ENCODE measurements at places on chromosomes 13 and 19. TPM values are rescaled to one million over a fixed set of nuclear protein-coding genes. Genes with fewer than 3 reads are reported as not detected.
A peak's percentile ranks its signal among the peaks of the same experiment; 100 is the strongest.

- DNase-seq = no peak
- H3K36me3 ChIP-seq = no peaks in the 10 kb centered on the region
- H3K4me3 ChIP-seq = no peak overlapping the region
These were observed 42.6 kb upstream of the MYO16 start for GRCh38 chr13:108586826-108587225.

Gene LHFPL6
- total RNA-seq = 0.60 TPM

Gene COMMD6
- total RNA-seq = 116 TPM

Gene ZNF799
- 2.4 TPM for total RNA-seq

Gene PAN3
- total RNA-seq = 32.9 TPM

GRCh38 chr19:367561-367960 is 23.0 kb upstream of the MIER2 start:
- no peak overlapping the region for H3K4me3 ChIP-seq
- DNase-seq = no peak
- H3K4me1 ChIP-seq = no peaks in the 10 kb centered on the region
- no peak overlapping the region for H3K27ac ChIP-seq
- no peaks in the 10 kb centered on the region for H3K36me3 ChIP-seq
- peaks cover 14% of the 10 kb centered on the region for H3K27me3 ChIP-seq

Gene SBK2
- total RNA-seq = not detected

Gene ZNF497
- total RNA-seq = 1.3 TPM

- no peaks in the 10 kb centered on the region for H3K4me1 ChIP-seq
- no peak overlapping the region for H3K4me3 ChIP-seq
- H3K36me3 ChIP-seq = no peaks in the 10 kb centered on the region
- H3K27me3 ChIP-seq = peaks cover 19% of the 10 kb centered on the region
These were observed 13.8 kb upstream of the PTPRS start for GRCh38 chr19:5354403-5354802.

Gene METTL21C
- total RNA-seq = not detected

Gene PABPC3
- 1.9 TPM for total RNA-seq

Gene TPTE2
- total RNA-seq = 0.27 TPM

Gene PSG2
- not detected for total RNA-seq

Gene ICAM5
- 5.3 TPM for total RNA-seq

GRCh38 chr13:101116826-101117225 is 299.5 kb downstream of the NALCN start:
- H3K27ac ChIP-seq = no peak overlapping the region
- no peaks in the 10 kb centered on the region for H3K36me3 ChIP-seq
- no peak overlapping the region for H3K4me3 ChIP-seq
- H3K27me3 ChIP-seq = peaks cover 4% of the 10 kb centered on the region

DNA sequence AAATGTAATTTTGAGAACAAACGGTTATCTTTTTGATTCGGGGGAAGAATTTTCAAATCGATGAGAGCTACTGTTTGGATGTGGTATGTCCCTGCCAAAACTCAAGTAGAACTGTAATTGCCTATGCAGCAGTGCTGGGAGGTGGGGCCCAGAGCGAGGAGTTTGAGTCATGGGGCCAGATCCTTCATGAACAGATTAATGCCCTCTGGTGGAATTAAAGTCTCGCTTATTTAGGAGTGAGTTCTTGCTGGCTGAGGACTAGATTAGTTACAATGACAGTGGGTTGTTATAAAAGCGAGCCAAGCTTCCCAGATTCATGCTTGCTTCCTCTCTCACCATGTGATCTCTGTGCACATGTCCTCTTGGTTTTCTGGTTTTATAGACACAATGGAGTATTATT is 11.8 kb upstream of the PRR20A start:
- no peaks in the 10 kb centered on the region for H3K4me1 ChIP-seq
- no peaks in the 10 kb centered on the region for H3K36me3 ChIP-seq

GRCh38 chr19:6988257-6988656 is 33.0 kb downstream of the MBD3L2B start:
- H3K27ac ChIP-seq = no peak overlapping the region
- H3K4me1 ChIP-seq = peaks cover 2% of the 10 kb centered on the region
- H3K36me3 ChIP-seq = peaks cover 6% of the 10 kb centered on the region
- no peak for DNase-seq
- no peak overlapping the region for H3K4me3 ChIP-seq

Gene RPS28
- total RNA-seq = 2,450 TPM

GRCh38 chr13:48590141-48590901 is 57.4 kb upstream of the RCBTB2 start:
- peaks cover 10% of the 10 kb centered on the region for H3K4me1 ChIP-seq
- no peak overlapping the region for H3K27ac ChIP-seq
- no peak overlapping the region for H3K4me3 ChIP-seq
- no peak for DNase-seq
- H3K27me3 ChIP-seq = no peaks in the 10 kb centered on the region

DNA sequence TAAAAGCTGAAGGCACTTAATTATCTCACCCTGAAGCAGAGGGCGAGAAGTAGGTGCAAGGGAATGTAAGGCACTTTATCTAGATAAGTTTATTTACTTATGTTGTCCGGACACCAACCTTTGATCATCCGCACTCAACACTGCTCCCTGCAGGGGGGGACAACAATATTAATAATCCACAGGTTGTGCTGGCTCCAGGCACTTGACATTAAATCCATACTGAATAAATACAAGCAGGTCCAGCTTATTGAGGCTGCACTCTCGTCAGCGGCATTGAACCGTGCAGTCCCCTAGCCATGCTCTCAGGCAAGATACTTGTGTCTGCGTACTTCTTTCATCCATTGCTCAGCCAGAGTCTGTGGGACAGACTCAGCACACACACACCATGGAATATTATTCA is 374.5 kb upstream of the NBEA start:
- no peaks in the 10 kb centered on the region for H3K36me3 ChIP-seq
- H3K27ac ChIP-seq = no peak overlapping the region
- DNase-seq = no peak
- H3K4me3 ChIP-seq = no peak overlapping the region

- no peaks in the 10 kb centered on the region for H3K36me3 ChIP-seq
- no peak for DNase-seq
- no peak overlapping the region for H3K4me3 ChIP-seq
- H3K27ac ChIP-seq = no peak overlapping the region
- no peaks in the 10 kb centered on the region for H3K4me1 ChIP-seq
These were observed 27.6 kb downstream of the SLC6A16 start for GRCh38 chr19:49297403-49297802.

Gene FUT1
- total RNA-seq = 0.09 TPM

Gene IFT88
- total RNA-seq = 2.2 TPM

Gene TMEM161A
- 26.2 TPM for total RNA-seq

DNA sequence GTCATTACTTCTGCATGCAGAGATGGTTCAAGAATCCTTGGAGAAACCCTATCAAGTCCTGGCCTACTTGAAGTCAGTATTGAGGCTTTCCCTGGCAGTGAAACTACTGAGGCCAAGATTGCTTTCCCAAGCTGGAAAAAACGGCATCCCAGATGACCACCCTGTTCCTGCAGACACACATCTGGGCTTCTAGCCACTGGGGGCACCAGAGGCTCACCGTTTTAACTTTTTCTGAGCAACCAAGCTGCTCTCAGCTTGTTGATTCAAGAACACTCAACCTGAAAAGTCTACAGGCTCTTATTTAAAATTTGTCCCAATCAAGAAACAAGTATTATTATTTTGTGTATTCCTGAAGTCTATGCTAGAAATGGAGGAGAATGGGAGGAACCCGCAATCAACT is 66.6 kb downstream of the SPRYD7 start:
- H3K36me3 ChIP-seq = peaks cover 3% of the 10 kb centered on the region
- no peak overlapping the region for H3K27ac ChIP-seq
- DNase-seq = no peak
- peaks cover 4% of the 10 kb centered on the region for H3K27me3 ChIP-seq
- H3K4me1 ChIP-seq = no peaks in the 10 kb centered on the region

Gene TMEM59L
- not detected for total RNA-seq

DNA sequence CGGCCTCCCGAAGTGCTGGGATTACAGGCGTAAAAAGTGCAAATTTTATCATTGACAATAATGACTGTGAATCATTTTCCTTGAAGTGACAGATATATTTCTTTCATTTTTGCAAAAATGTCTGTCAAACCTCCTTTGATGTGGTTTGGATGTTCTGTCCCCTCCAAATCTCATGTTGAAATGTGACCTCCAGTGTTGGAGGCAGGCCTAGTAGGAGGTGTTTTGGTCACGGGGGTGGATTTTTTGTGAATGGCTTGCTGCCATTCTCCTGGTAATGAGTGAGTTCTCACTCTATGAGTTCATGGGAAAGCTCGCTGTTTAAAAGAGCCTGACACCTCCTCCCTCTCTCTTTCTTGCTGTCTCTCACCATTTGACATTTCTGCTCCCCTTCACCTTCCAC is 5.5 kb upstream of the SLC1A6 start:
- DNase-seq = peak; percentile 15
- H3K27me3 ChIP-seq = peaks cover 23% of the 10 kb centered on the region
- no peak overlapping the region for H3K4me3 ChIP-seq
- H3K36me3 ChIP-seq = no peaks in the 10 kb centered on the region

DNA sequence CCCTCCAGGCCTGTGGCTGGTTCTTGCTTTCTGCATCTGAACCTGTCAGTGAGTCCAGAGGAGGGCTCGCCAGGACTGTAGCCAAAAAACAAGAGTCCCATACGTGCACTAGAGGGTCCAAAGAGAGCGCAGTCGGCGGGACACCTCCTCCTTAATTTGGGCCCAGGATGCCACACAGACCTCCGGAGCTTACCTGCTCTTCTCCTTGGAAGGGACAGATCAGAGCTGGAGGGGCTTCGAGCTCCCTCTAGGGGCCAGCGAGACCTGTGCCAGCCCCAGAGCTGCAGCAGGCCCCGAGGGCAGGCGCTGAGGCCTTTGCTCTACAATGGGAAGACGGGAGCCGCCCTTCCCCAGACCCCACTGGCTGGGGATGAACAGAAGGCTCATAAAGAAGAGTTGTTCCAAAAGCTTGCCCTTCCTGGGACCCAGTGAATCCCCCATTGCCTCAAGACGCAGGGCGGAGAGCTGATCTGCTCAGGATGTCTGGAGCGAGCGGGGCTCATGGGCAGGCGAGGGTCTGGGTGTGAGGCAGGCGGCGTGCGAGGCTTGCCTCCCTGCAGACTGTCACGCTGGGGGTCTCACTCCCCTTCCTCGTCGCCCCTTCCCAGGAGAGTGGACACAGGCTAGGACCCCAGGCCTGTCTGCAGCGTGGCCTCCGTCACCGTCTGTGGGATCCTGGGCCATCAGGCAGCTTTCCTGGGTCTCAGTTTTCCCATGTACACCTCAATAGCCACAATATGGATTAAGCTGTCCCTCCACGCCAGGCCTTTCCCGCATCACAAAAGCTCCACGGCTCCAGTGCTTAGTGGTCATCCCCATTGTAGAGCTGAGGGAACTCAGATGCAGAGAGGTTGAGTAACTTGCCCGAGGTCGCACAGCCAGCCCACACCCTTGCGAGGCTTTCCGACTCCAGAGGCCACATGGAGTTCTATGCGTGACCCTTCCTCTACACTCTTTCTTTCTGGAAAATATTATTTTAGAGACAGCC is 46.9 kb upstream of the VSTM2B start:
- H3K27ac ChIP-seq = no peak overlapping the region
- peaks cover 13% of the 10 kb centered on the region for H3K27me3 ChIP-seq
- H3K4me1 ChIP-seq = no peaks in the 10 kb centered on the region
- DNase-seq = peak; percentile 40

GRCh38 chr13:95834134-95834765 is 157.3 kb downstream of the DNAJC3 start:
- peak; percentile 69 for DNase-seq
- peaks cover 23% of the 10 kb centered on the region for H3K27me3 ChIP-seq
- no peak overlapping the region for H3K4me3 ChIP-seq
- H3K27ac ChIP-seq = no peak overlapping the region

Gene RXFP2
- not detected for total RNA-seq

GRCh38 chr13:73467125-73467524 is 408.3 kb downstream of the KLF5 start:
- no peaks in the 10 kb centered on the region for H3K36me3 ChIP-seq
- no peak overlapping the region for H3K27ac ChIP-seq
- H3K27me3 ChIP-seq = no peaks in the 10 kb centered on the region

DNA sequence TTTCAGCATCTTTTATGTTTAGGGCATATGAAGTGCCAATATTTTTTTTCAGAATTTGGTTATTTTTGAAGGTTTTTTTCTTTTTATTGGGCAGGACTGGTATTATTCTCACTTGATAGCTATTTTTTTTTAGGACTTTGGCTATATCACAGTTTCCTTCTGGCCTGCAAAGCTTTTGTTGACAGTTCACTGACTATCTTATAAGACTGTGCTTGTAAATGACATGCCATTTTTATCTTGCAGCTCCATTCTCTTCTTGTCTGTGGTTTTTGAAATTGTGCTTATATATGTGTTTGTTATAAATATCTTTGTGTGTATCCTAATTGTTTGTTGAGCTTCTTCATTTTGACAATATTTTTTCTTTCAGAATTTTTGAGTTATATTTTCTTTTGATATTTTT is 26.4 kb upstream of the ZNF431 start:
- H3K4me3 ChIP-seq = no peak overlapping the region
- peaks cover 57% of the 10 kb centered on the region for H3K36me3 ChIP-seq
- no peak for DNase-seq
- no peaks in the 10 kb centered on the region for H3K4me1 ChIP-seq
- no peak overlapping the region for H3K27ac ChIP-seq

DNA sequence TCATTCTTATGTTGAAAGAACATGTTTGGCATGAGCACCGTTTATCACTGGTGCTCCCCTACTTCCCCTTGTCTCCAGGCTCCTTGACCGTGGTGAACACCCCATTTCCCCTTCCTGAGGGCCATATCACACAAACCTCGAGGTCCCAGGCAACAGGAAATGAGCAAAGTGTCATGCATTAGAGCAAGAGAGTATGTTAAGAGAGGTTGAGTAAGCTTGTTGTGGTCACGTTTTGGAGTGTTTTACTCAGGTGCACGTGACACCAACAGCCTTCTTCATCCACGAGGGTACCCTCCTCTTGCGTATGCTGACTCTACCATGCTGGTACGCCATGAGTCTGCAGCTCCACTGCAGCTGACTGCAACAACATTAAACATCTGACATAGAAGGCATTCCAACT is 482.2 kb upstream of the NBEA start:
- H3K27me3 ChIP-seq = no peaks in the 10 kb centered on the region
- H3K4me3 ChIP-seq = no peak overlapping the region
- H3K27ac ChIP-seq = no peak overlapping the region
- DNase-seq = no peak
- H3K4me1 ChIP-seq = no peaks in the 10 kb centered on the region

DNA sequence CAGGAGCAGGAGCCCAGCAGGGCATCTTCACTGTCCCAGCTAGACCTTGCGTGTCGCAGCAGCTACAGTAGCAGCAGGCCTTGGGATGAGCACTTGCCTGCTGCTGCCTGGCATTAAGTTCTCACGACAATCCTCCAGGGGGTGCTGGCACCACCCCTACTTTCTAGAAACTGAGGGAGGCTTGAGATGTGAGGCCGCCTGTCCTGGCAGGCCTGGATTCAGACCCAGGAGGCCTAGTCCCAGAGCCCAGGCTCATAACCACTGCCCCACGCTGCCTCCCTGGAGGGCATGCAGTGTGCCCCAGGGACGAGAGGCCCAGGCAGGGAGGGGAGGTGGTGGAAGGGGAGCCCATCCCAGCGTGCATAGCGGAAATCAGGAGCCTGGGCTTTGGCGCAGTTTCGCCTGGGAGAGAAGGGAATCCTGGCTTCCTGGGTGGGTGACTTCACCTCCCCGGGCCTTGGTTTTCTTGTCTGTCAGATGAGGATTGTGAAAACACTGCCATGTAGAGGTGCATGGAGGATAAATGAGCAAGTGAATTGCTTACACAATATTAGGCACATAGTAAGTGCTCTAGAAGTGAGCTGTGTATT is 26.1 kb downstream of the PPP5C start:
- peaks cover 33% of the 10 kb centered on the region for H3K4me1 ChIP-seq
- H3K36me3 ChIP-seq = peaks cover 23% of the 10 kb centered on the region
- no peak overlapping the region for H3K4me3 ChIP-seq
- DNase-seq = no peak

Gene SRRM5
- 0.54 TPM for total RNA-seq

Data from activated CD8-positive, alpha-beta T cell treated with anti-CD3 and anti-CD28 coated beads for 36 hours (primary cell).